Right kidney (tissue), 9 donors: ENCODE measurements at places on chromosomes 7 and 10.

DNA sequence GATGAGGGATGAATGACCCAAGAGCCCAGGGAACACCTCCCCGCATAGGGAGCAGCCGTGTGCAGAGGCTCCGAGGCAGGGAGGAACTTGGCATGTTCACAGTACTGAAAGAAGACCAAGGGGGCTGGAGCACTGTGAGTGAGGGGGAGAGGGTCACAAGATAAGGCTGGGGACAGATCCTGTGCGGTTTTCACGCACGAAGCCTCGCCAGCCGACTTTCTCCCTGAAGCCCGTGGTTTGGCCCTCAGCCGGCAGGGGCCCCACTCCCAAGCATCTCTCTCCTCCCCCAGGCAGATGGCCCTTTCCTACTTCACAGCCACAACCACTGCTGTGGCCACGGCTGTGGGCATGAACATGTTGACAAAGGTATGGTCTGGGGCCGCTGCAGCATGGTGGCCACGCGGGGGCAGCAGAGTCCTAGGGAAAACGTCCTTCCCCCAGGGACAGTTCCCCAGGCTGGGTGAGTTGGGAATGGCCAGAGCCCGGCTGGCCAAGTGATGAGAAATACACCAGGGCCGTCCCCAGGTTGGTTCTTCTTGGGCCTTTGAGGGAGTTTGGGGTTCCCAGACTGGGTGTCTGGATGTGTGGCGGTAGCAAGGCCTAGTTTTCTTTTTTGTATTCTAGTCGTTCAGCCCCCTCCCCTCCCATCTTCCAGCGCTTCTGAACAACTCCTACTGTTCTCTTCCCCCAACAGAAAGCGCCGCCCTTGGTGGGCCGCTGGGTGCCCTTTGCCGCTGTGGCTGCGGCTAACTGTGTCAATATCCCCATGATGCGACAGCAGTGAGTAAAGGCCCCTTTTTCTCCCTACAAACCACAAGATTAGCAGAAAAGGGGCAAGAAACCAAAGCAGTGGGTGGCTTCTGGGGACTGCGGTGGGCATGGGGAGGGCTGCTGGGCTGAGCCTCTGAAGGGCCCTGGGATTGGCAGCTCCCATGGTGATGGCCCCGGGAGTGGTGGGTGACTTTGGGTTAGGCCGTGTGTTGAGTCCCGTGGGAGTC, 14.4 kb upstream of the WBP1L start:
- DNase-seq = peak; percentile 63

- no peak for DNase-seq
Observed at GRCh38 chr10:112720178-112720577, 229.9 kb upstream of the TCF7L2 start.

GRCh38 chr10:14560791-14561765, 213.6 kb downstream of the FAM107B start:
- DNase-seq = no peak

GRCh38 chr10:78321500-78321899, 287.8 kb downstream of the RPS24 start:
- DNase-seq = no peak

- DNase-seq = no peak
Observed at GRCh38 chr10:43308515-43308914, 41.6 kb upstream of the RASGEF1A start.

GRCh38 chr7:138570715-138571114, 110.7 kb downstream of the TRIM24 start:
- DNase-seq = no peak

DNA sequence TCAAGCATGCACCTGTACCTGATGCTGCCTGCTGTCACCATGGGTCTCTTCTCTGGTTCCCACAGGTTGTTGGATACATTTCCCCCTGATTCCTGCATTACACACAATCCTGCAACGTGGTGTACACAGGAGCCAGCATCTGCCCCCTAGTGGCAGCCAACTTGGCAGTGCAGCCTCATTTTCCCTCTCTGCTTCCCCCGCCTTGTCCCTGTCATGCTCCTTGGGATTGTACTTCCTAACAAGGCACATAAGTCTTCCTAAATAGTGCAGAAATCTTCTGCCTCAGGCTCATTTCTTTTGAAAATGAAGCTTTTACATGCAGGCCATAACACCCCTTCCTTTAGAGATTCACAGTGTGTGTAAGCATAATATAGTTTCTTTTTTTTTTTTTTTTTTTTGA, 387.5 kb downstream of the CCSER2 start:
- no peak for DNase-seq

- DNase-seq = no peak
Observed at GRCh38 chr7:32403463-32404229, 86.5 kb downstream of the LSM5 start.

DNA sequence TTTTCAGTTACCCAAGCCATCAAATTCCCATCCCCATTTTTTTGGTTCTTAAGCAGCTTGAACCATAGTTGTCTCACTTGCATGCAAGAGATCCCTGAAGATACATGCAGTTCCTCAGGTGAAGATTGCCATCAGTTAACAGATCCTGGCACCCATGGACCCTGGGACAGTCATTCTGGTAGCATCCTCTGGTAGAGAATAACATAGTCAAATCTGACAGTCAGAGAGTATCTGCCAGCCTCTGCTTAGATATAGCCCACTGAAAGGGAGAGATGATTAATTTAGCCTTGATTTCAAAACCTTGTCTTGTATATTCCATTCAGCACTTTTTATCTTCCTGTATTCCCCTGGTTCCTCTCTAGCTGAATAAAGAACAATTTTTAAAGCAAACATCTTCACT, 280.4 kb downstream of the KCNMA1 start:
- DNase-seq = no peak

- peak; percentile 86 for DNase-seq
Observed at GRCh38 chr10:23344241-23344841, at the start of gene C10orf67. Gene C10orf67 (minus strand): TSS chr10:23344797. CDS start chr10:23344774, 23 bp downstream.

GRCh38 chr10:21260066-21260465, 265.4 kb downstream of the SKIDA1 start:
- DNase-seq = no peak

- no peak for DNase-seq
Observed at GRCh38 chr7:14083761-14084160, 94.3 kb upstream of the ETV1 start.

GRCh38 chr7:72230281-72230680, 181.9 kb downstream of the CALN1 start:
- no peak for DNase-seq

- no peak for DNase-seq
Observed at GRCh38 chr7:73844848-73845460, 2.6 kb upstream of the METTL27 start.

DNA sequence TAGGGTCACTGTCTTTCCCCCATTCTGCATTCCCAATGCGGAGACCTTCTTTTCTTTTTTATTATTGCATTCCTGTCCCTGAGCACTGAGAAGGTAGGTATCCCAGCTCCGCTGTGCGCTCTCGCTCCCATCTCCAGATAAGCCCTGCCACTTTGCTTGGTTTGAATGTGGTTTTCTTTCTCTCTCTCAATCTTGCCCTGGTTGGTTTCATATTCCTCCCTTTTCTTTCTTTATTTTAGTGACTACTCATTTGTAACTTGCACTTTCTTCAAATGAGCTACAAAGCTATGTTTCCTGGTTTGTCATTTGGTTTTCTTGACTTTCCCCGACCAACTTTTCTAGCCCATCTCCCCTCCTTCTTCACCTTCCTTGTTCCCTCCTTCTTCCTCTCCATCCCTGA, 29.0 kb upstream of the HSPB1 start:
- DNase-seq = no peak

GRCh38 chr7:74452748-74453321, 871 bp upstream of the GTF2IRD1 start:
- peak; percentile 73 for DNase-seq
